Thymus (tissue), 14 donors: ENCODE measurements at places on chromosomes 11 and 22. TPM values are rescaled to one million over a fixed set of nuclear protein-coding genes. Genes with fewer than 3 reads are reported as not detected.

DNA sequence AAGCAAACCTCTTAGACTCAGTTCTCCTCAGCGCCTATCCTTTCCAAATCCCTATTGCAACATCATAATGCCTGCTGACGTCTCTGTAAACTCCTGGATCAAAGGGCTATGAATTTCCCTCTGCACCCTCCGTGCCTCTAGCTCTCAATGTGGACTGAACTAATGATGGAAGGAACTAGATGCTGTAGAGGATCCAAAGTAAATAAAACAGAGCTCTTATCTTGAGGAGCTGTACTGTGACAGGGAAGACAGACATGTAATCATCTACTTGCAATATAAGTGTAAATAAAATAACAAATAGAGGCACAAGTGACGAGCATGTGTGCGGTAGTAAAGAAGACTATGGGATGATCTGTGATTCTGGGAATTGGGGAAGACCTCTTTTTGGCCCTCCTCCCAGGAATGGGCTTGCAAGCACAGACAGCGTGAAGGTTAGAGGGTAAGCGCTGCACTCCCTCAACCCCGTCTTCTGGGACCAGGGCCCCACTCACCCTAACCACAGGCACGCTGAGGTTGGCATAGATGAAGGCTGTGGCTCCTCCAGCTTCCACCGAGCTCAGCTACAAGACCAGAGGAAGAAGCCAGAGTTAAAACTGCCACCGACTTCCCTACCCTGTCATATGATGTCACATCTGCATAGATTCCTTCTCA is 42.2 kb downstream of the P4HA3 start:
- peak; percentile 70 for DNase-seq

- no peak for DNase-seq
Observed at GRCh38 chr11:108333403-108333899, 110.6 kb downstream of the ATM start.

DNA sequence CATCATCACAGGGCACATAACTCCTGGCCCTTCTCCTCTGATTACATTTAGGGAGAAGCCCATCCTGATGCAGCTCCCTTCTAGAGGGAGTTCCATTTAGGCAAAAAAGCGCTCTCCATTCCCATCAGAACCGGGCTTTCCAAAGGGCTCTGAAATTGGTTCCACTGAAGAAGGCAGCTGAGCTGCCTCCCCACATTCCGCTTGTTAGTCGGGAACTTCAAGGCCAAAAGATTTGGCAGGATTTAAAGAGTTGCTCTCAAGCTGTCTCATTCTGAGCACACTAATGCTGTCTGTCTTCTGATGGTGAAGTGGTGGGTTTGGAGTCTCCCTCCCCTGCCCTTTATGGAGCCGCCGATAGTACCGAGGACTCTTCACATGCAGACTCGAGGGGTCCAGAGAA is 26.6 kb upstream of the CABP7 start:
- no peak for DNase-seq

DNA sequence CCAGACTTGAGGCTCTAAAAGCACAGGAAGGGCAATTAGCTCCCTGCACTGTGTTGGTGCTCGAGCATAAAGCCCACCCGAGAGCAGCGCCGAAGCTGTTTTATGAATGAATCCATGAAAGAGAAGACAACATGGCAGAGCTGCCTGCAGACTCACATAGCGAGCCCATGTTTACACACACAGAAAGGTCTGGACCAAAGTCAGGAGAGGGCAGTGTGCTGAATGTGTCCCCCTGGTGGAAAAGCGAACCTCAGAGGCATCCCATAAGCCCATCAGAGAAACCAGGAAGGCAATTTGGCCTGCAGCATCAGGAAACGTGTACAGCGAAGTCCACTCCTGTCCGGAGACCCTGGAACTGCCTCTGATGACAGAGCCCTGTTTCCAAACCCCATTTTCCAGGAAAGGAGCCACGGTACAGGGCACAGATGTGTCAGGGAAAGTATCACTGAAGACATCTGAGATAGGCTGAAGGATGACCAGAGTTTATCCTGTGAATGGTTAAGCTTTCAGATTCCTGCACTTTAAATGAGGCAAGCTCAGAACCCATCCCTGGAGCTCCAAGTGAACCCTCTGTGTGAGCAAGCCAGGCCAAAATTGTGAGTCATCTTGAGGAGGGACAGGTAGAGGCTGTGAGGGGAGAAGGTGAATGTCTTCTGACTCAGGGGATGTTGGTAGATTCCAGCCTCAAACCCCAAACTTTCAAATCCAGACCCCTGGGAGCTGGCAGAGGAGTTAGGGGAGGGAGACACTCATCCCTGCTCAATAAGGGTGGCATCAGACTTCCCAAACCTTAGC is 36.9 kb downstream of the CHRDL2 start:
- DNase-seq, result no peak

- DNase-seq, result no peak
Observed at GRCh38 chr11:3015796-3016195, 23.7 kb upstream of the NAP1L4 start.

DNA sequence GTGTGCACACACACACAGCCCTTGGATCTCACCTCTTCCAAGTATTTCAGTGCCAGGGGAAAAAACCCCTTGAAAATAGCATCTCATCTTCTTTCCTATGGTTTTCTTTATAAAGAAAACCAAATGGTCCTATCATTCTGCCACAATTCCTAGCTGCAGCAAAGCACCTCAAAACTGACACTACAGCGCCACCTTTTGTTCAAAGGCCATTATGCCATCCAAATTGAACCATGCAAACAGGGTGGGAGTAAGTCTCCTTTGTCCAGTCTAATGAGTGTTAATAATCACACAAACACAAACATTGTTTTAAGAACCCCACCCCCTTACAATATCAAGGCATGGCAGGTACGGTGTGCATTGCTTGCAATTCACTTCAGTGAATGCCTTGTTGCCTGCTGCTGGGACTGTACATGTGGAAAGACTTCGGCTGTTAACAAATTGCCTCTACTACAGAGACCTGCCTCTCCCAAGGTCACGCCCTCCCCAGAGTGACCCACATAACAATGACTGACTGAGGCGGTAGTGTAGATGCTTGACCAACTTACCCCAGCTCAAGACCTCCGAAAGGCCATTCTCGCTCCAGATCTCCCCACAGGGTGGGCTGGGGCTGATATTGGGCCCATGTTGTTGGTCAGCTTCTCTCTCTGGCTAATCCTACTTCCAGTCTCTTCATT is 31.7 kb downstream of the FAM181B start:
- DNase-seq, result no peak

DNA sequence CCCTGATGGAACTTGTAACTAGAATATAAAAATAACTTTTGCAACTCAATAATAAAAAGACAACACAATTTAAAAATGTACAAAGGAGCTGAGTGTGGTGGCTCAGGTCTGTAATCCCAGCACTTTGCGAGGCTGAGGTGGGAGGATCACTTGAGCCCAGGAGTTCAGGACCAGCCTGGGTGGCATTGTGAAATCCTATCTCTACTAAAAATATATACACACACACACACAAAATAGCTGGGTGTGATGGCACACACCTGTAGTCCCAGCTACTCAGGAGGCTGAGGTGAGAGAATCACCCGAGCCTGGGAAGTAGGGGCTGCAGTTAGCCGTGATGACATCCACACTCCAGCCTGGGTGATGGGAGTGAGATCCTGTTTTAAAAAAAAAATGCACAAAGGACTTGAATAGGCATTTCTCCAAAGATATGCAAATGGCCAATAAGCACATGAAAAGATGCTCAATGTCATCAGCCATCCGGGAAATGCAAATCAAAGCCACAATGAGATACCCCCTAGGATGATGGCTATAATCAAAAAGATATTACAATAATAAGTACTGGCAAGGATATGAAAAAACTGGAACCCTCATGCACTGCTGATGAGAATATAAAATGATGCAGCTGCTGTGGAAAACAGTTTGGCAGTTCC is 59.8 kb upstream of the SEPTIN5 start:
- DNase-seq, result no peak

DNA sequence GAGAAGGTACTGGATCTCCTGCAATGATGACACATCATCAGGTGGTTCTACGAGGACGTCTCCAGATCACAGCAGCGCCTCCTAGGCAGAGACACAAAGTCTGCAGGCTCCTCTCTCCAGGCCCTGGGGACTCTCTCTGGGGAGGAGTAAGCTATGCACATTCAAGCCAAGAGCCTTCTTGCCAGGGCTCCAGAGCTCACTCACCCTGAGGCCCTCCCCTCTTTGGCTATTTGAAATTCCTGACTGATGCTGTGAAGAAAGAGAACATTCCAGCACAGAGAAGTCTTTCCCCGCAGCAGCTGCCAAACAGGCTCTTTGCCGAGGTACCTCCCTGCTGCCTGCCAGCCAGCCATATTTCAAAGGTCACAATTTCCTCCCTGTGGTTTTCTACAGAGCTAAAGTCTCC is 204.9 kb downstream of the CSNK2A3 start:
- no peak for DNase-seq

GRCh38 chr22:21858025-21858764 is 9.2 kb downstream of the MAPK1 start:
- DNase-seq, result no peak

GRCh38 chr11:19800162-19800561 is 87.5 kb downstream of the NAV2 start:
- no peak for DNase-seq

- peak; percentile 5 for DNase-seq
Observed at GRCh38 chr11:129023968-129024676, 81.5 kb upstream of the TP53AIP1 start.

GRCh38 chr11:67571443-67571842 is 12.2 kb upstream of the GSTP1 start:
- no peak for DNase-seq

- no peak for DNase-seq
Observed at GRCh38 chr22:18035751-18036150, 11.4 kb upstream of the MICAL3 start.

DNA sequence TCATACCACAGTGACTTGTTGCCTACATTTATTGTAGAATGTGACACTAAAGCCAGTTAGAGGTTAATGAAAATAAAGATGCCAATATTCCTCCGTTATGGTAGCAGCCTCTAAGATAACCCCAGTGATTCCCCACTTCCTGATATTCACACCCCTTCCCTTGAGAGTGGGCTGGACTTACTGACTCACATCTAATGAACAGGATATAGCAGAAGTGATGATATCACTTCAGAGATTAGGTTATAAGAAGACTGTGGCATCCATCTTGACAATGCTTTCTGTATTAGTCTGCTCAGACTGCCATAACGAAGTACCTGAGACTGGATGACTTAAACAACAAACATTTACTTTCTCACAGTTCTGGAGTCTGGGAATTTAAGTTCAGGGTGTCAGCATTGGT is 149.6 kb upstream of the MTNR1B start:
- DNase-seq, result no peak

DNA sequence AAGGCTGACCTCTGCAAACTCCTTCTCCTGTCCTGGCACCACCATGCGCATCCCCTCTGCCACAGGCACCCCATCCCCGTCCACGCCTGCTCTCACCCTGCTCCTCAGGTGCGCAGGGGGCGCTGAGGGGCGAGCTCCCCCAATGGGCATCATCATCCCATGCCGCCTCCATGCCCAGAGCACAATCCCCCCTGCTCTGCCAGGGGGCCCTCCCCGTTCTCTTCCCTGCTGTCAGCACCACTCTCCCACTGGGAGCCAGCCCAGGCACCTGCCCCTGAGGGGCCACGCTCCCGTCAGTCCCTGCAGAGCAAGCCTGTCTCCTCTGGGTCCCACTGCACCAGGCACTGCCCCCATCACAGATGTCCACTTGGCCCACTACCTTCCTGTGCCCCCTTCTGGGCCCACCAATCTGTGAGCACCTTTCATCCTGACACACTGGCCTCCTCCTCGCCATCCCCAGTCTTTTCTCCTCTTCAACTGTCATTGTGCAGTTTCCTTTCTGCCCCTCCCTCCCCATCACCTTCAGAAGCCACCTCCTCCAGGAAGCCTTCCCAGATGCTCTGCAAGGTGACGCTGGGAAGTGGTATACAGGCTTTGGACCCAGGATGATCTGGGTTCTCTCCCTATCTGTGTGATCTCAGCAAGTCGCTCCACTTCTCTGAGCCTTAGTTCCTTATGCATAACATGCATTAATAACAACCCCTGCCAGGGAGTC is 62.6 kb downstream of the CYTH4 start:
- no peak for DNase-seq

DNA sequence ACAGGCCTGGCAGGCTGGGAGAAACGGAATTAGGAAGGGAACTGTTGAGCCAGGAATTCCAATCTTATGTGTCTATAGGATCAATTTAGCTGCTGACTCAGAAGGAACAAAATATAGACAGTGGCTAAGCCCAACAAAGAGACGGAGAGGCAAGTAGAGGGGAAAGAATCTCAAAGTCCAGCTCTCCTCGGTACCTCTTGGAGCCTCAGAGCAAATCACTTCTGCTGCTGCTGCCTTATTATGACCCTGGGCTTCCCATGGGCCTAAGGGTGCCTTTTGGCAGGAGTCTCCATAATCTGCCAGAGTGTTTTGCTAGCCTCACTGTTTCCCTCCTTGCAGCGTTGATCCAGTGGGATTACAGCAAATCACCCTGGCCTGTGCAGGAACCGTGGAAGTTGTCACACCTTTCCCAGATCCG is 31.7 kb downstream of the PAX6 start:
- DNase-seq, result no peak

DDTL gene
- total RNA-seq, result 1.3 TPM

ANKK1 gene
- total RNA-seq, result 0.14 TPM

GRAP2 gene
- total RNA-seq, result 193 TPM

FOSL1 gene
- total RNA-seq, result 0.14 TPM

RAG2 gene
- 195 TPM for total RNA-seq

EHF gene
- total RNA-seq, result 0.76 TPM

PRODH gene
- 3.3 TPM for total RNA-seq

C11orf86 gene
- total RNA-seq, result not detected

KRTAP5-10 gene
- total RNA-seq, result not detected

TYMP gene
- 97.3 TPM for total RNA-seq

SPON1 gene
- 3.6 TPM for total RNA-seq

OR10A3 gene
- total RNA-seq, result not detected
